ENCODE measurements at places on chromosomes 12 and 14.

DNA sequence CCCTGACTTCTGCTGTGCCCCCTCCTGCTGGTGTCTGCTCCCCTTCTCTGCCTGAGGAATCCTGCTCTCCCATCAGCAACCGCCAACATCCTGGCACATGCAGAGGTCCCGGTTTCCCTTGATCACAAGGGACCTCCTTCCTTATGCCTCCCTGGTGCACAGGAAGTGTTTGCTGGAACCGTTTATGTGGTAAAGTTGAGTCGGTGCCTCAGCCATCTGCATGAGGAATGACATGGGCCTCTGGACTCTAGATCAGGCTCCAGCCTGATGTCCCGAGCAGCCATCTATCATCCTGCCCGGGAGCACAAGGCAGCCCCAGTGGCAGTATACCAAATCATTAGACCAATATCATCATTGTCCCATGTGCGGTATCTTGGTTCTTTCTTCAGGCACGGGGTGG lies 90.4 kb downstream of the BORCS5 start:
- no peak for DNase-seq

DNA sequence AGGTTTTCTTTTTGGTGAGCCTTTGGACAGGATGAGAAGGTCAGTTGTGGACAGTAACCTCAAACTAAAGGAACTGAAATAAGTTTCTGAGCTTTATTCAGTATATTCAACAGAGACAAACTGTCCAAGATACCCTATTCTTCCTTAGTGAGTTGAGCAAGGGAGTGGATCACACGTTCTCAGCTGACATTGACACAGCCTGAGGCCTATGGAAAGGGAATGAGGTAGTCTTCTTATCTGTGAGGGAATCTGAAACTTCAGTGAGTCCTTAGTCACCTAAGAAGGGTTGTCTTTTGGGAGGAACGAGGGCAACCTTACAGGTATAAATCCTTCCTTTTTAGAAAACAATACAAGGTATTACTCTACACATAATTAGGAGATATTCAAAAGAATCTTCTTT lies 5.0 kb upstream of the NUBPL start:
- DNase-seq, result no peak

DNA sequence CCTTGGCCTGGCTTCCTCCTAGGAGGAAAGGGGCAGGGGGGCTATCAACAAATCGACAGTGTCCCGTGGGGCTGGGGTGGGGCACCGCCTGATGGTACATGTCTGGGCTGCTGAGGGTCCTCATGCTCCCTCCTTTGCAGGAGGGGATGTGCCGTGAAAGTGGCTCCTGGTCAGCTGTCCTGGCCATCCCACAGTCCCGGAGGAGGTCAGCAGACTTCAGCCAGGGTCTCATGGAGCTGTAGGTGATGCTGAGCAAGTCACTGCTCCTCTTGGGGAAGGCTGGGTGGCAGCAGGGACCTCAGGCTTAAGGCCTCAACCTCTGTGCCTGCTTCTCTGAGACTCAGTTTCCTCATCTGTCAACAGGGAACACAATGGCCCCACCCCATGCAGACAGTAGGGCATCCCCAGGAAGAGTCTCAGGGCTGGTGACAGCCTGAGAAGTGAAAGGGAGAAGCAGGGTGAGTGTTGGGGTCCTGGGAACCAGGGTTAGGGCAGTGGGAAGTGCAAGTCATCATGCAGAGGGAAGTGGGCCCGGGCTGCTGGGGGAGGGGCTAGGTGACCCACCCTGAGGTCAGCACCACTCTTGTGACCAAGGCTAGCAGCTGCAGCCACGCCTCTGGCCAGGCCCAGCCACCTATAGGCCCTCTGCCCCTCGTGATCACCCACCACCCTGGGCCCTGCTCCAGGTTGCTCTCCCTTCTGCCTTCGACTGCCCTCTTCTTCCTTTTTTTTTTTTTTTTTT lies 4.4 kb upstream of the TNFAIP2 start:
- no peak for DNase-seq

DNA sequence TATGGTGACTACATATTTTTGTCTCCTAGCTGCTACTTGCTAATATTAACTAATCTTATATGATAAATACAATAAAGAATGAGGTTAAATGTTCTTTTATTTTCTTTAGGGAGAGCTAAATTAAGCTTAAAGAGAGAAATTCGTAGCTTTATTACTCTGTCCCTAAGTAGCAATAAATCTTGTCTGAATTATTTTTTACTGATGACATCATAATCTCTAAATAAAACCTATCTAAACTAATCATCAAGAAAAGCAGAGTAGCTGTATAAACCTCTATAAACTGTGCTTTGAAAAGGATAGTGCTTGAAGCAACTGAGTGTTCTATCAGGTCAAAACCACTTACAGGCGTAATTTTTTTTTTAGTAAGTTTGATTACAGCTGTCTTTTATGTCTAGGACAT lies 42.5 kb downstream of the METTL25 start:
- no peak for DNase-seq

- DNase-seq, result no peak
These were observed 346.2 kb upstream of the PRICKLE1 start for GRCh38 chr12:42935756-42936155.

DNA sequence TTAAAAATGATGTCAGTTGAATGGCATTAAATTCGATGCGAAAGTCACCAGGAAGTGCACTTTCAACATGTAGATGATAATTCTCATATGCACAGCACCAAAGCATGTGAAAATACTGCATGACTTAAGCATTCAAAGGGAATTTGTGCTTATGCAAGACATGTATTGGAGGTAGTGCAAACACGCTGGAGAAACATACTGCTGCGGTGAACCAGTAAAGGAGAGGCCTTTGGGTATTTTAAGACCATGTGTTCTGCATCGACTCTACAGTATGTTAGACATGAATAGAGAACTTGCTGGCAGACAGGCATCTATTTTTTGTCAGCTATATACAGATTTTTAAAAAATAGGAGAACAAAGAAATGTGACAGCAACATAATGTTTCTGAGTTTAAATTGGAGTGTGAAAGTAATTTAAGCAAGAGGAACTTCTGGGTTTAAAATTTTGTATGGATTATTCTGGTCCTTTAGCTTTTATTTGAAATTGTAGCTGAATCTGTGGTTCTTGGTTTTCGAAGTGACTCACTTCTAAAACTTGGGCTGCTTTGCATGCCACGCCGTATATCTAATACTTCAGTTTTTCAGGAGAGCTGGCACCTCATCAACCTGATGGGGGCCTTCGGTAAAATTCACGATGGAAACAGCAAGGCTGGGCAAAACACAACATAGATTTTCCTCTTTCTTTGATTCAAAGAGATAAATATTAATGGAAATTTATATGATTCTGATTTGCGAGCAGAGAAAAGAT lies 408.7 kb downstream of the APAF1 start:
- DNase-seq, result no peak

- peak; percentile 17 for DNase-seq
These were observed 25.3 kb downstream of the C2CD5 start for GRCh38 chr12:22518998-22519397.

DNA sequence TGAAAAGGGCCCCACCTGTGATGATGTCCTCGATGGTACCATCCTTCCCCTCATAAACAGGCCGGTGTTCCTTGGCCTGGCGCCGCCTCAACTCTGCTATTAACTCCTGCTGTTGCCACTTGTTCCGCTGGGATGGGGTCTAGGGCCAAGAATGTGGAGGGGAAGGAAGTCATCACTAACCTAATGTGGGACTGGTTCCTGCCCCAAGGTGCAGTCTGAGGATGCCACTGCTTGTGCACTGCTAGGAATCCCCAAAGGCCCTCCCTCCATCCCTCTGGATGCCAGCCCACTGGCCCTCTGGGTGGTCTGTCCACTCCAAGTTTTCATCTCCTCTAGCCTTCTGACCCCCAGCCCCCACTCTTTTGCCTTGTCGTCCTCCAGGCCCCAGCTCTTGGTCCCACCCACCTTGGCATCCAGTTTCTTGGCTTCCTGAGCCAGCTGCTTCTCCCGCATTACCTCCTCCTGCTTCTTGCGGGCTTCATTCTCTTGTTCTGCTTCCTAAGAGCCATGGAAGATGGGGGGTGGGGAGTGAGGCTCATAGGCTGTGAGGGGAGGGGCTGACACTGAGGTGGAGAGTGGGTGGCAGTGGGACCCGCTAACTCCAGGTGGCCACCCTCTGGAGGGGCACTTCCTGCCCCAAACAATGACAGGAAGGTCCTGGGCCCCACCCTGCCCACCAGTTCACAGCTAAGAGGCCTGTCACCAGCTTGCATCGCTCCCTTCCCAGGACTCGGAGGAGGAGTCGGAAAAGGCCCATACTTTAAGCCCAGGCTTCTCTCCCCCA lies 23.7 kb downstream of the PRPF40B start:
- DNase-seq, result no peak

DNA sequence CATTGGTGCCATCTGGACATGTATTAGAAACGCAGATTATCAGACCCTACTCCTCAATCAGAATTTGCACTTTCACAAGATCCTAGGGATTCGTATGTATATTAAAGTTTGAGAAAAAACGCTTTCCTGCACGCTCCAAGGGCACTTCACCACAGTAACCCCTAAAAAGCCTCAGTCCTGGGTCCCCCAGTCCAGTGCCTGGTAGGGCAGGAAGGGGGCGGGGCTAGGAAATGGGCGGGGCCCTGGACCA lies 369 bp downstream of the DEPDC4 start:
- DNase-seq, result no peak

DNA sequence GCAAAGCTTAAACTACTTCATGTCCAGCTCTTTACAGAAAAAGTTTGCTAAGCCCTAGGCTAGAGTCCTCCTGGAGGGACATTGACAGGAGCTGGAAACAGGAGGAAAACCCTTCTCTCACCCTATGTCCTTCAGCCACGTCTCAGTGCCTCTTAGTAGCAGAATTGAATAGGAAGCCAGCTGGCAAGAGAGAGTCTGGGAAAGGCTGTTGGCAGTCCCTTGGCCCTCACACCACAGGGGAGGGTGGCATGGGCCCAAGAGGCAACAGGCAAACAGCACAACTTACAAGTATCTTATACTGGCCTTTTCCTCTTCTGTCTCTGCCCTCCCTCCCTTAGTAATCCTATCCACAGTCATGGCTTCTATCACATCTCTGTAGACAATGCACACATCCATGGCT lies 27.7 kb upstream of the DHRS2 start:
- DNase-seq, result no peak

- DNase-seq, result no peak
These were observed 134.4 kb upstream of the FGD4 start for GRCh38 chr12:32264961-32265360.

DNA sequence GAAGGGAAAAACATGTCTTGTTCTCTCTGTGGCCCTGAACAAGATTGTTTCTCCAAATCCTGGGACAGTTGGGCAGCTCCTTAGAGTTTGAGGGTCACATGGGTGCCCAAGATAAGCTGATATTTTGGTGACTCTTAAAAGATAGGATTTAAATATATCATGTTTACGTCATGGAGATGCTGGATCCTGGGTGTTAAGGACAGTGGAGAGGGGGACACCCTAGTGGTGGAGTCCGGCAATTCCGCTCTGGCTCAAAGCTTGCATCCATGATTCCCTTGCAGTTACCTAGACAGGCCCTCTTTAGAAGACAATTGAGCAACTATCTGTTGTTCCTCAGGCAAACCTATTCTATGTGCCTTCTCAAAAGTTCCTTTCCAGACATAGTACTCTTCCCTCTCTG lies 101.8 kb downstream of the CMKLR1 start:
- DNase-seq, result no peak

- no peak for DNase-seq
These were observed at the start of gene PMEL for GRCh38 chr12:55965941-55966407. TSS of gene PMEL (minus strand) at chr12:55966042. CDS start at chr12:55966011, 31 bp downstream.

DNA sequence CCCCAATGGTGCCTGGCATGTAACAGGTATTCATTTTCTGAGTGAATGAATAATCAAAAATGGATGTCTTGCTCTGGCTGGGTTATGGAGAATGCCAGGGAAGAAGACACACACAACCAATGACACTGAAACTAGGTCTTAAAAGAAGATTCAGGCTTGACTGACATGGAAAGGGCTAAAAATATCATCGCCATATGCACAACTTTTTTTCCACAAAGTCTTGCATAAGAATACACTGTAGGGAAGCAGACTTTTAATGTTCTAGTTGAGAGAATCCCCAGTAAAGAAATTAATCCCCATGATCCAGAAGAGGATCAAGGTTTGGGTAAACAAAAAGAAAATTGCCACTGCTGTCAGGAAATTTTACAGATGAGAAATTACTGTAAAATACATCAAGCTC lies 116.4 kb downstream of the SLC2A13 start:
- no peak for DNase-seq

GRCh38 chr14:85122690-85123089 lies 407.3 kb upstream of the FLRT2 start:
- no peak for DNase-seq

DNA sequence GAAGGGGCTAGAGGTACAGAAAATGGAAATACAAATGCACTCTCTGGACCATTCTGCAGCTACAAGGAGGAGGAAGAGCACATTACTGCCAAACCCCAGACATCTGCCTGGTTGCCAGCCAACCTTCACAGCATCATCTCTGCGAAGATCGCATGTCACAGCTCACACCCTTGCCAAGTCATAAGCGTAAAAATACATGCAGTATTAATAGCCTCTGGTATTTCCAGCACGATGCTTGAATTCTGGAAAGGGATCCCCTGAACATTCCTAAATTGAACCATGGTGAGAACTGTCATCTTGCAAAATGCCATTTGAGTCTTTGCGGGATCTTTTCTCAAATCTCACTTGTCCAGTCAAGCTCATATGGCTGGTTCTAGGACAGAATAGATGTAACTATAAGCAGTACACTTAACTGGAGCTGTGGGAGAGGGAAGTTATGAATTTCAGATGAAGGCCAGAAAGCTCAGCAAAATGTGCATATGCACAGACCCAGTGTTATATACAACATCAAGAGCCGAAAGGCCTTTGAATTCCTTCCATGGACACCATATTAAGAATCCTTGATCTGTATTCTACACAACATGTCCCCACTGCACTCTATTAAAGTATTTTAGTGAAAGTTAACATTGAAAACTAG lies 211.6 kb downstream of the DUSP6 start:
- no peak for DNase-seq

DNA sequence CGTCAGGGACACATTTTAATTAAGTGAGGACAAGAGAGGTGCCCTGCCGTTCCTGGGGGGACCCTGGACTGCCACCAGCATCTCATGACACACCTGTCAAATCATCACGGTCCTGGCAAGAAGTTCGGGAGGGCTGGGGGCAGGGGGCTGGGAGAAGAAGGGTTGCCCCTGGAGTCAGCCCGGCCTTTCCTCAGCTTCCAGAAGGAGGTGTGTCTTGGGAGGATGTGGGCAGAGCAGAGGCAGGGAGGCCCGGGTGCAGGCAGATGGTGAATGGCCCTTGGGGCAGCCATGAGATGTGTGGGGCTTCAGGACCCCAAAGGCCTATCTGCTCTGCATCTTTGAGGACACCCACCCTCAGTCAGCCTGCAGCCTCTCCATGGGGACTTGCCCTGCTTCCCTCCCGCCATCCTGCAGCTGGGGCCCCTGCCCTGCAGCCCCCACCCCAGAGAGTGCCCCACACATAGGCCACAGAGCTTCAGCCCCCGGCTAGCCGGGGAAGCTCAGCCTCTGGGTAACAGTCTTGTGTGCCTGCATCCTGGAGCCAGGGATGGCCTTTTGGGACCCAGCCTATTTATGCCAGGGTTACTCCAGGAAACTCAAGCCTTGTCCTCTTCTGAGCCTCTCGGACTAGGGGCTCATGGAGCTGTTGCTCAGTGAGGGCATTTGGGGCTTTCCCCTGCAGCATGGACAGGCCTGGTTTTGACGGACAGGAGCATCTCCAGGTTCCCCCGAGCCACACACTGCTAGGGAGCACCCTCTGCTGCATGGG lies 178.5 kb downstream of the KIF26A start:
- DNase-seq, result peak; percentile 27
